ENCODE measurements at places on chromosomes 16 and 17.

- no peak for DNase-seq
Observed at GRCh38 chr16:48330841-48331192, 54.4 kb downstream of the SIAH1 start.

DNA sequence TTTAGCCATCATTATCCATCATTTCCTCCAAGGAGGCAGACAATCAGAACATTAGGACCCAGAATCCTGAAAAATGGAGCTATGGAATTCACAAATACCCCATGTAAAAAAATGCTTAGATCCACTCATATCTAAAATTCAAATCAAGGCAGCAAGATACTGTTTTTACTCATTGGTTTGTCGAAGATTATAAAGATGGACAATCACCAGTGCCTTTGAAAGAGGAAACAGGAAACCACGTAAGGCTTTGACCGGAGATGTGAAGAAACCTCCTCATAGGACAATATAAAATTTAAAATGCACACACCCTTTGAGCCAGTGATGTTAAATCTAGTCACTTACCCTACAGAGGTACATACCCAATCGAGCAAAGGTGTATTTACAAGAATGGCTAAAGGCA is 130.0 kb downstream of the XYLT1 start:
- DNase-seq: no peak

DNA sequence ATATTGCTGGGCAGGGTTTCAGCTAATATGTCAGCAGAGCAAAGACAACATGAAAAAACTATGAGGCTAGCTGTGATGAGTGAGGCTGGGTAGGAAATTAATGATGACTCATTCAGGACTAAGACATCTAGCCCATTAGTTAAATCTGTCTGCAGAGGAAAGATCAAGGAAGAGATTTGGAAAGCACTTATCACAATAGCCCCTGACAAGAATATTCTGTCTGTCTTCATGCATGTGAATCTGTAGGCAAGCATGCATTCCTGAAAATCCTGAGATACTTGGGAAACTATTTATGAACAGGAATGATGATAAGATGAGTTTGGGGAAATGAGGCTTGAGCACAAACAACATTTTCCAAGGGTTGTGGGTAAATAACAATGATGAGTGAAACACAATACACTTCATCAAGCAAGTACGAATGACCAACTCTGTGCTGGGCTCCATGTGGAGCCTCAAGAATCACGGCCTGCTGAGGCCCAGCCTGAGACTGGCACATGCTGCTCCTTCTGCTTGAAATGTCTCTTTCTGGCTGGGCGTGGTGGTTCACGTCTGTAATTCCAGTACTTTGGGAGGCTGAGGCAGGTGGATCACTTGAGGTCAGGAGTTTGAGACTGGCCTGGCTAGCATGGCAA is 96.5 kb upstream of the ASIC2 start:
- no peak for DNase-seq

GRCh38 chr17:6699997-6700947 is 12.9 kb downstream of the SLC13A5 start:
- DNase-seq: no peak

DNA sequence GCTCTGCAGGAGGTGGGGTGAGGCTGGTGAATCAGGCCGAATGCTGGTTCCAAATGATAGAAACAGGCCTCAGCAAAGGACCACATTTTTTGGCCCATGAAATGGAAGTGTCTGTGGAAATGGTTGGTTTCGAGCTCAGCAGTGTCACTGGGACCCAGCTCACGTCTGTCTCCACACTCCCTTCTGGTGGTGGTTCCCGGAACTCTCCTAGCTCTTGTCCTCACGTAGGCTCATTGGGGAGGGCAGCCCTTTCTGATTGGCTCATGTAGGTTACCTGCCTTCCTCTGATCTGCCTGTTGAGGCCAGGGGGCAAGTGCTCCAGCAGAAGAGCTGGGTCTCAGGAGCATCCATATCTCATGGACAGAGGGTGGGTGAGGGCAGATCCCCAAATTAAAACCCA is 4.0 kb downstream of the ALG1 start:
- no peak for DNase-seq

GRCh38 chr16:705431-706188 is at the start of gene FBXL16:
Gene FBXL16 (minus strand): TSS chr16:705801. CDS start chr16:697405, 8,396 bp downstream.
- DNase-seq: no peak

GRCh38 chr17:6505425-6506142 is 50.8 kb downstream of the PITPNM3 start:
- no peak for DNase-seq

DNA sequence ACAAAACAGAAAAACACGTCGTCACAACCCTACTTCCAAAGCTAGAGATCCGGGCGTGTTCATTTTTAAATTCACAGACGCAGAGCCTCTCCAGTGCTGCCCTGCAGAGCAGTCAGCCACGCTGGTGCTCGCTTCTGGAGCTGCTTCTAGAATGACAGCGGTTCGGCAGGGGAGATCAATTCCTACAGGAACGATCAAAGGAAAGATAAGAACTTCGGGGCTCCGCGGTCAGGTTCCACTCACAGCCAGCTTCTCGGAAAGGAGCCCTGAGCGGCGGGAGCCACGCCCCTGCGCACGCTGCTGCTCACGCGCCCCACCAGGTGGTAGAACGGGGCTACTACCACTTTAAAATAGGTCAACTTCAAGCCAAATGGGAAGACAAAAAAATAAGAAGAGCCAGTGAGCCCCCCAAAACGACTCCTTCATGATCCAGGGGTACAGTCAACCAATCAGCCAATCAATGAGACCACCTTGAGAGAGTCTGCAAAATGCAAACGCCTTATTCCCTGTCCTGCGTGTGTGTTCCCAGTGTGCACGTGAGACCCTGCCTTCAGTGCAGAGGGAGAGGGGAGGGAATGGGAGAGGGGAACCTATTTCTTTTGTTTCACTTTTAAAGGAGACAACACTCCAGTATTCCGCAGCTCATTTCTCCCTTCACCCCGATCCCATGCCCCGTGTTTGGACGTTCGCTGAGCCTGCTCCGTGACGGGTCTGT is 209.7 kb downstream of the RBFOX3 start:
- DNase-seq: peak; percentile 56

GRCh38 chr16:81429045-81429521 is 15.5 kb upstream of the CMIP start:
- DNase-seq: no peak

- DNase-seq: no peak
Observed at GRCh38 chr17:44794851-44795413, 35.2 kb downstream of the GJC1 start.

DNA sequence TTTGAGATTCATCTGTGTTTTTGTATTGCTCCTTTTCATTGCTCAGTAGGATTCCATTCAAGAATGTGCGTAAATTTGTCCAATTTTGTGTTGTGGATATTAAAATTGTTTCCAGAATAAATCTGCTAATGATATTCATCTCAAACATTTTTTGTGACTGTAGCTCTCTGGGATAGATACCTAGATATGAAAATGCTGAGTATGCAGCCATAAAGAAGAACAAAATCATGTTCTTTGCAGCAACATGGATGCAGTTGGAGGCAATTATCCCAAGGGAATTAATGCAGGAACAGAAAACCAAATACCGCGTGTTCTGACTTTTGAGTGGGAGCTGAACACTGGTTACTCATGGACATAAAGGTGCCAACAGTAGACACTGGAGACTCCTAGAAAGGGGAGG is 40.2 kb upstream of the ATF7IP2 start:
- no peak for DNase-seq

DNA sequence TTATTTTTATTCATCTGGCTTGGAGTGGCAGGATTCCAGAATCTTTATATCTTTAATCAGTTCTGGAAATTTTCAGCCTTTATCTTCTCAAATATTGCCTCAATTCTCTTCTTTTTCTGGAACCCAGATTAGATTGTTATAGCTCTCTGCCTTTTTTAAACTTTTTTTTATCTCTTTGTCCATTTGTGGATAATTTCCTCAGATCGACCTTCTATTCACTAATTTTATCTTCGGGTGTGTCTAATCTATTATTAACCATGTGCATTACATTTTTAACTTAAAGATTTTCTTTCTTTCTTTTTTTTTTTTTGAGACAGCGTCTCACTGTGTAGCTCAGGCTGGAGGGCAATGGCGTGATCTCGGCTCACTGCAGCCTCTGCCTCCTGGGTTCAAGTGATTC is 5.2 kb upstream of the ZFP90 start:
- no peak for DNase-seq

DNA sequence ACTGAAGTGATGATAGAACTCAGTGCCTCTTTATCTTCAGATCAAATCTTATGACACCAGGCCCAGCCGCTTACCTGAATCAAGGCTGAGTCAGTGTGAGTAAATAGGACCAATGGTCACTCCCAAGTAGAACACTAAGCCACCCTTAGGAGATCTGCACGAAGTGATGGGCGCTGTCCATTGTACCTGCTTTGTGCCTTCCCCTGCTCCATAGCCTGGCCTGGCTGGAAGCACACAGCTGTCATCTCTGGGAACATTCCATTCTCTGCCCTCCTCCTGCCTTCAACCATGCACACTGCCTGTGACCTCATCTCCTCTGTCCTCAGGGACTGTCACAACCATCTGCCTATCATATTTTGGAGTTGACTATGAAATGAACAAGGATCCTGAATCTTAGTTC is 279.5 kb upstream of the ASIC2 start:
- DNase-seq: no peak

DNA sequence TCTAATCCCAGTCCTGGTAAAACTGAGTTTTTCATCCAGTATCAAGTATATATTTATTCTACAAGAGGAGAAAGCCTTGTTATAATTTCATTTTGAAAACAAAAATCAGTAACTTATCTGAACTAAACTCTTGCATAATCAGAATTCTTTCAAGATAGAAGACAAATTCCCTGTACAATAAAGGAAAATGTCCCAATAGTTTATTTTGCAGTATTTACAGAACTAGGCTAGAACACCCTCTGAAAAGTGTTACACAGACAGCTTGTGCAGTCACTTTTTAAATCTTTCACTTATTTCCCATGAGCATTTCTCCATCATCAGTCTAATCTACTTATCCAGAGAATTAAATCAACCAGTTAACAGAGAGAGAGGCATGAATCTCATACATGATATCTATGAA is 48.5 kb downstream of the SPOP start:
- DNase-seq: no peak

DNA sequence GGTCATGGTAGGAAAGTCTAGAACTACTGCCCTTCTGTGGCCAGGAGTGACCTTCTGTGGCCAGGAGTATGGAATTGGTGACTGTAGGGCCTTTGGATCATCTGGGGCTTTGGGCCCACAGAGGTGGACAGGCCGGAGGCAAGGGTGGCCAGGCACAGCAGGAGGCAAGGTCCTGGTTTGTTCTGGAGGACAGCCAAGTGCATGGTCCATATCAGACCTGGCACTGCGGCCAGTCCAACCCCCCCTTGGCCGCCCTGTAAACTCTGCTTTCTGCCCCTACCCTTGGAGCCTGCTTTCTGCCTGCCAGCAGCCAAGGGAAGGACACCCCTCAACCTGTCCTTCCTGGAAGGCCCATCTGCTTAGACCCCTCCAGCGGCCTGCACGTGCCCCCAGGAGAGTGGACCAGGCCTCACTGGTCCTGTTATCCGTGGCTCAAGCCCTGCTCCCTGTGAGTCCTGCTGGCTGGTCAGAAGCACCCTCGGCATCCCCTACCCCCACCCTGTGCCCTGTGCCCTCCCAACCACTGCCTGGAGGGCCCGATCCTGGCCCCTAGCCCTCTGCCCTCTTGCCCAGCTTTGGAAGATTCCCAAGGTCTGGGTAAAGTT is 2.3 kb upstream of the DCXR start:
- no peak for DNase-seq

- no peak for DNase-seq
Observed at GRCh38 chr17:4838309-4838785, 5.2 kb downstream of the MINK1 start.

Measured in stimulated activated CD8-positive, alpha-beta memory T cell treated with anti-CD3 and anti-CD28 coated beads, Interleukin-7, amount 100 ng/mL, for 1 hour (primary cell).